CD4-positive, CD25-positive, alpha-beta regulatory T cell (primary cell): ENCODE measurements at places on chromosomes 5 and 9. TPM values are rescaled to one million over a fixed set of nuclear protein-coding genes. Genes with fewer than 3 reads are reported as not detected.

DNA sequence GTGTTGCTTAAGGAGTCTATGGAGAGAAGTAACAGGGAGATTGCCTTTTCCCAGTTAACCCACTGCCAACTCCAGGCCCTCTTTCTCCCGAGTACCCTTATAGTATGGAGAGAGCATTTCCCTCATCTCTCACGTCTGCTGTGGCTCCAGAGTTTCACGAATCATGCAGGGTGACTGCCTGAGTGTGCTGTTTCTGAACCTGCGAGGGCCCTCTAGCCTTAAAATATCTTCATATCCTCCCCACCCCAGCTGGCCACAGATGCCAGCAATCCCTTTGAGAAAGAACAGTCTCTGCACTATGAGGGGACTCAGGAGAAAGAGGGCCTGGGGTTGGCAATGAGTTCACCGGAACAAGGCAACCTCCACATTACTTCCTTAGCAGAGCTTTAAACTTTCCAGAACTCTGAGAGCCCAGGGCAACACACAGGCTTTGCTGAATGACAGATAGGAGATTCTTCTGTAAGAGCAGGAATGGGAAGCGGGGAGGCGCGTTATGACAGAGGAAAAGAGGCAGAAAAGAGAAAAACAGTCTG is 81.6 kb upstream of the ANKH start:
- no peaks in the 10 kb centered on the region for H3K4me1 ChIP-seq
- peaks cover 3% of the 10 kb centered on the region for H3K27me3 ChIP-seq
- H3K27ac ChIP-seq: no peak overlapping the region
- no peaks in the 10 kb centered on the region for H3K36me3 ChIP-seq

DNA sequence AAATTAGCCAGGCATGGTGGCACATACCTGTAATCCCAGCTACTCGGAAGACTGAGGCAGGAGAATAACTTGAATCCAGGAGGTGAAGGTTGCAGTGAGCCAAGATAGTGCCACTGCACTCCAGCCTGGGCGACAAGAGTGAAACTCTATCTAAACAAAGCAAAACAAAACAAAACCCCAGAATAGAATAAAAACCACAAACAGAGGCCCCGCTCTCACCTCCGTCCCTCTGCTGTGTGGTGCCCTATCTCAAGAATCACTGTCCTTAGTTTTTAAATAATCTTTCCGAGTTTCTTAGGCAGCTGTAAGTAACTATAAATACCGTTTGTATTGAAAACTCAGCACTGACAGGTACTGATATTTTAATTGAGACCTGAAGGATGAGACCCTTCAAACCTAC is 42.7 kb upstream of the IER5L start:
- peaks cover 16% of the 10 kb centered on the region for H3K4me1 ChIP-seq
- no peak for DNase-seq
- H3K36me3 ChIP-seq: no peaks in the 10 kb centered on the region
- H3K27me3 ChIP-seq: no peaks in the 10 kb centered on the region
- no peak overlapping the region for H3K4me3 ChIP-seq

DNA sequence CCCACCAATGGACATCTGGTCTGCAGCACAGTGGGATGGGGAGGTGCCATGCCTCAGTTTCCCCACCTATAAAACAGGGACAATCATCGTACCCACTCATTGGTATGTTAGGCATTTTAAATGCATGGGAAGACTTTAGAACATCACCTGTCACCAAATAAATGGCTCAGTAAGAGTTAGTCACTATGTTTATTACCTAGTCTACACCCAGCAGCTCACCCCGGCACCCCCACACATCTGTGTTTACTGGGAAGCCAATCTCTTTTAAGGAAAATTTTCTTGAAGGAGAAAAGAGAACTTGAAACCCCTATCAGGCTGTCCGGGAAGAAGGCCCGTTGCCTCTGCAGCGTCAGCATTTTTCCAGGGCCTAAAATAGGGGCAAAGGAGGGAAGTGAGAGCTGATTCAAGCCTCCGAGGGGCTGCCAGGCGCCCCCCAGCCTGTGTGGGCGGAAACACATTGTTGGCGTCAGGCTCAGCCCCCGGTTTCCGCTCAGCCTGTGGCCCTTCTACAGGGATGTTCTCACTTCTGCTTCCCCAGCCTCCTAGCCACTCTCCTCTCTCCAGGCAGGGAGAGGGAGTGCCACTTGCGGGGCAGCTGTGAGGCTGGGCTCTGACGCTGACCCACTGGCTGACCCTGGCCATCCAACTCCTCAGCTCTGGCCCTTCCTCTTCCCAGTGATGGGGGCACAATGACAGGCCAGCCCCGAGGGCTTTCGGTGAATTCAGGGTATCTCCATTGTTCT is 4.6 kb downstream of the CSF1R start:
- no peaks in the 10 kb centered on the region for H3K36me3 ChIP-seq
- no peak overlapping the region for H3K4me3 ChIP-seq
- no peak for DNase-seq
- no peak overlapping the region for H3K27ac ChIP-seq
- peaks cover 2% of the 10 kb centered on the region for H3K27me3 ChIP-seq

DNA sequence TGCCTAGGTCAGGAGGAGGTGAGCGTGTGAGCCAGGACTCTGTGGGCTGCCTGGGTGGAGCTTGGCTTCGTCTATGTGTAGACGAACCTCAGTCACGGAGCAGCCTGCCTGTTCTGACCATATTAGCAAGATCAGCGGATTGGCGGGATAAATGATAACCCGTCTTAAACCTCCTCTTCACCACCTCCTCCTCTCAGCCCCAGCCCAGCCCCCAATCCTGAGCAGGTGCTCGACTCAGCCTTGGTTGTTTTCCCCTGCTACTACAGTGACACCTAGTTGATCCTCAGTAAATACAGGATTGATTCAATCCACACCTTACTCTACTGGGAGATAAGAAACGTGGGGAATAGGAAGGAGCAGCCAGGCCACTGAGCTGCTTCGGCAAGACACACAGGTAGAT is 286.1 kb downstream of the IRX2 start:
- DNase-seq: no peak
- H3K27me3 ChIP-seq: no peaks in the 10 kb centered on the region
- H3K27ac ChIP-seq: no peak overlapping the region
- no peaks in the 10 kb centered on the region for H3K4me1 ChIP-seq
- H3K36me3 ChIP-seq: no peaks in the 10 kb centered on the region

GRCh38 chr5:132787076-132787475 is 10.0 kb upstream of the SEPTIN8 start:
- H3K27me3 ChIP-seq: peaks cover 16% of the 10 kb centered on the region
- H3K4me3 ChIP-seq: no peak overlapping the region

DNA sequence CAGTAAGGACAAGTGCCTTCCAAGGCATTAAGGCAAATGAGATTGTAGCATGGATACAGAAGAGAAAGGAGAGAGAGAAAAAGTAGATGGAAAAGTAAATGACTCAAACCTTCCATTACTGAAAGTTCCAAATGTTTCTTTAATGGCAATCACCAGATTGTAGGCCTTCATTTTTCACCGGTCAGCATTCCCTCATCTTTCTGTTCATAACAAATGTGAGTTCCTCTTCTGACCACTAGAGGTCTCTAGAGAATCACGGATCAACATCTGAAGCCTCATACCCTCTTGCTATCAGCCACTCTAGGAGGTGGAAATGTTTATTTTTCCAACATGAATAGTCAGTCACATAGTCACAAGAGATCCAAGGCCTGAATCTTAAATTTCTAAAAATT is 73.6 kb upstream of the RPS23 start:
- H3K27me3 ChIP-seq: no peaks in the 10 kb centered on the region
- peaks cover 3% of the 10 kb centered on the region for H3K4me1 ChIP-seq
- no peak overlapping the region for H3K27ac ChIP-seq
- DNase-seq: no peak

The PCDHB16 gene
- not detected for total RNA-seq

The IL4 gene
- 2.1 TPM for total RNA-seq

The ARAP3 gene
- 6.1 TPM for total RNA-seq
